ENCODE measurements at places on chromosomes 1 and 21.

GRCh38 chr21:19557046-19557445 is 1153.5 kb upstream of the TMPRSS15 start:
- no peak for DNase-seq

GRCh38 chr1:150268340-150268704 is 494 bp downstream of the APH1A start:
- DNase-seq: no peak

GRCh38 chr1:6127587-6128163 is 52.4 kb downstream of the CHD5 start:
- peak; percentile 52 for DNase-seq

- DNase-seq: no peak
These were observed 163.4 kb upstream of the SGIP1 start for GRCh38 chr1:66370462-66370971.

DNA sequence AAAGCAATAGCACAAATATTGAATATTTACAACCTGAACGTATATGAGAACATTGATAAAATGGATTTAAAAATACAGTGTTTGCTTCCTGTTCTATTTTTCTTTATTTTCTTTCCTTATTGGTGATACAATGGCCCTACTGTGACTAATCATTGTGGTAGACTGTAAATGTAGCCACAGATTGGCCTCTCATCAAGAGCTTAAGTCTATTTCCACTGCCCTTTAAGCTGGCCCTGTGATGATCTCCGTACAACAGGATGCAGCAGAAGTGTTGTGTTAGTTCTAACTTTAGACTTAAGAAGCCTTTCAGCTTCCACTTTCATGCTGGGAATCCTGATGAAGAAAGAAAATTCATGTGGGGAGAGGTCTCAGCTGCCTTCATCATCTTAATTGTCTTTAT is 285.6 kb upstream of the B3GALT2 start:
- no peak for DNase-seq

DNA sequence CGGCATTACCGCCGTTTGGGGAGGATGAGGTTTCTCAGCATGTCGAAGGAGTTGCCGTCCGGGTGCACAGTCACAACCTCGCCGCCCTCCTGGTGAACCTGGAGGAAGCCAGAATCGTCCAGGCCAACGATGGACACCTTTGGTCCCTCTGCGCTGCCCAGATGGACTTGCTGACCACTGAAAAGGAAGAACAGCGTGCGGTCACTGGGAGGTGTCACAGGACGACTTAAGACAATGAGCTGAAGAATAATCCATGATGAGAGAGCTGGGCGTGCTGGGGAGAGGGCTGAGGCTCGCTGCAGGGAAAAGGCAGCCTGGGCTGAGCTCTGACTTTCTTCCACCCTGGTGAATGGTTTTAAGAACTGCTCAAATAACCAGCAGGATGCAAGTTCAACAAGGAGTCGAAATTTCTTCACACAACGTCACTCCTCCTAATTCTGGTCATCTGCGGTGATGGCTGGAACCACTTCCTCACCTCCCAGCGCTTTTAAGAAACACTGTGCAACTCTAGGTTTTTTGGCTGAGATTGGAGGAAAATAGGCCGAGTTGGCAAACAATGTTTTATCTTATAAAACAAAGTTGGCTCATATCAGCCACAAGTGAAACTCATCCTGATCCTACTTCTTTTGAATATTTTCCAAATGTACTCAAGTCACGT is 55.5 kb downstream of the SIM2 start:
- DNase-seq: no peak

GRCh38 chr21:25997788-25998611 is 172.6 kb downstream of the APP start:
- DNase-seq: peak; percentile 41

DNA sequence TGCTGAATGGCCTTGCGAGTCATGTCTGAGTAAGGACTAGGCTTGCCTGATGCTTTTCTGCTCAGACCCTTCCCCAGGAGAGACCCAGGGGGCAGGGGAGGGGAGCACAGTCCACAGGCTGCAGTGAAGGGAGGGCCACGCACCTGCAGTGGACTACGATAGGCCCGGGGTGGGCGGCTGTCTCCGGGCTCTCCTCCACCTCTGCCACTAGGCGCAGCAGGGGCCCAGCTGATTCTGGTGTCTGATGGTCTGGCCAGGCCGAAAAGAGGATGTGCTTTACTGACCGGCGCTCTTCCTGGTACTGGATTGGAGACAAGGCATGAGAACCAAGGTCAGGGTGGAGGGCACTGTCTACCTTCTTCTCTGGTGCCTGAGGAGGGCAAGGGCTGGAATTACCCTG is 7.9 kb upstream of the ARL8A start:
- DNase-seq: no peak

DNA sequence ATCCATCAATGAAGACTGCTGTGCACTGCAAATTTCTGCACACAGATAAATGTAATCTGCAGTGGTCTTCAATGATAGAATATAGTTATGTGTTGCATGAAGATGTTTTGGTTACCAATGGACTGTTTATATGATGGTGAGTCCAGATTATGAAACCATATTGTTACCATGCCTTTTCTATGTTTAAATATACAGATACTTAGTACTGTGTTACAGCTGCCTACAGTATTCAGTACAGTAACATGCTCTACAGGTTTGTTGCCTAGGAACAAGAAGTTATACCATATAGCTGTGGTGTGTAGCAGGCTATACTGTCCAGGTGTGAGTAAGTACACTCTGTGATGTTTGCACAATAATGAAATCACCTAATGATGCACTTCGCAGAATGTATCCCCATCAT is 40.8 kb downstream of the SORT1 start:
- DNase-seq: no peak

DNA sequence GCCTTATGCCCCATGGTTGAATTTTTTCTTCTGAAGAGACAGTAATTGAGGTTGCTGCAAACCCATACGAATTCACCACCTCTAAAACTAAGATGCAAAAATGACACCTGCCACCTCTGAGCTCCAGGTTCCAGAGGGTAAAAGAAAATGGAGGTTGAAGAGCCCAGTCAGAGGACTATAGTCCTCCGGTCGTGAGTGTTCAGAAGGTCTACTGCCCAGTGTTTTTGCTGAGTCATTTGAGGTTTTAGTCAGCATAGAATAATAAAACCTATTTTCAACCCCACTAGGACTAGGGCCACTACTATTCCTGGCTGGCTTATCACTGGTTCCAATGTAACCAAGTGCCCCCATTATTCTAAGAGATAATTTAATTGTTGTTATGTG is 12.9 kb upstream of the SLAMF7 start:
- DNase-seq: no peak

- no peak for DNase-seq
These were observed 5.4 kb upstream of the TOE1 start for GRCh38 chr1:45334308-45335245.

DNA sequence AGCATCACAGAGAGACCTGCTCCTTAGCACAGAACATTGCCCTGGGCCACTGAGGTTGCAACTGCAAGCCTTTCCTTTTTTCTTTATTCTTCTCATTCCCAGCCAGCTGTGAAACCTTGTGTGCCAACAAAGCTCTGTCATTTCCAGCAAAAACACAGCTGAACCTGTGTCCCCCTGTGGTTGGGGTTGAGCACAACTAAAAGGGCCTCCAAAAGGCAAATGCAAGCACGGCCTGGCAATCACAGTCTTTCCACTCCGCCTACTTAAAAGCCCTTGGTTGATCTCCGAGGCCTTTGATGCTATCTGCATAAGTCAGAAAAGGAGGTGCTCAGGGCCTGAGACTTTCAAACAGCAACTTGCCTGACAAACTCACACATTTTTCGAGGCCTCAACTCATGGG is 32.7 kb downstream of the SUSD4 start:
- peak; percentile 34 for DNase-seq

DNA sequence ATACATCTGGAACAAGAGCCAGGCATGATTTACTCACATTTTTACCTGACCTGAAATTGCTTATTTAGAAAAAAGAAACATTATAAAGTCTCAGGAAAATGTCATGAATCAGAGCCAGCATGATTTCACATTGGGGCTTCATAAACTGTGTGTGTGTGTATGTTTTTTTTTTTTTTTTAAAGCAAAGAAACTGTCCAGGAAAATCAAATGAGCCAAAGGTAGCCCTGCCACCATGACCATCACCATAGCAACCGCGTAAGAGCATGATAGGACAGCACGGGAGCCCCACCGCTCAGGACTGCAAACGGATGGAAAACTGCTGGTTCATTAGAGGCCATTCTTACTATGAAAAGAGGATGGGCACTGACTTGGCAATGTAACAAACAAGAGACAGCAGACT is 139.2 kb downstream of the NTMT2 start:
- DNase-seq: peak; percentile 81

DNA sequence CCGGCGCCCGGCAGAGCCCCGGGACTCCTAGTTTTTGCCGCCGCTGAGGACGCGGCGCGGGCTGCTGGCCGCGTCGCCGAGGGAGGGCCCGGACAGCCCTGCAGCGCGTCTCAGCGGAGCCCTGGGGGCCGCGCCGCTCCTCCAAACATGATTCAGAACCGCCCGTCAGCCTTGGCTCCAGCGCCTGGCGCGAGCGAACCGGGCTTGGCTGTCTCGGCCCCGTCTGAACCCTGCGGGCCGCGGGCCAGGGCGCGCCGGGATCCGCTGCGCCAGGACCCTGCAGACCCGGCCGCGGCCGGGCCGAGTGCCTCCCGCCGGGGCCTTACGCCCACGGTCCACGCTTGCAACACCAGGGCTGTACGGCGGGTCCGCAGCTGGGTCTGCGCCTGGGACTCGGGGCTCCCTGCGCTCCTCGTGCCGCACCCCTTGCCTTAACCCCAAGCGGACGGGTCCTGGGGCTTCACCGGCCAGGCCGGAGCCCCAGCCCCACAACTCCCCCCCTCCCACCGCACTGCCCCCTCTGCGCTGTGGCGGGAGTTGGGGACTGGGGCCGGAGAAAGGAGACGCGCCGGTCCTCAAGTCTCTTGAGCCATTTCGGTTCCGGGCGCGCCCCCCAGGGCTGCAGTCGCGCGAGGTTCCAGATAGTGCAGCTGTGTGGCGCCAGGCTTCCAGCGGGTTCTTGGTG is 48.4 kb upstream of the CD34 start:
- peak; percentile 35 for DNase-seq

- DNase-seq: peak; percentile 89
These were observed at the start of gene CFAP45 for GRCh38 chr1:159900086-159900680. CFAP45 (minus strand) TSS chr1:159900165; CDS start chr1:159900098, 67 bp downstream.

Data from brain (organoid and tissue), 16 donors.